ENCODE measurements at places on chromosomes 7 and 10.

GRCh38 chr10:7515439-7515838, 104.6 kb upstream of the SFMBT2 start:
- no peak for DNase-seq

GRCh38 chr7:22302951-22303423, 54.0 kb downstream of the RAPGEF5 start:
- no peak for DNase-seq

DNA sequence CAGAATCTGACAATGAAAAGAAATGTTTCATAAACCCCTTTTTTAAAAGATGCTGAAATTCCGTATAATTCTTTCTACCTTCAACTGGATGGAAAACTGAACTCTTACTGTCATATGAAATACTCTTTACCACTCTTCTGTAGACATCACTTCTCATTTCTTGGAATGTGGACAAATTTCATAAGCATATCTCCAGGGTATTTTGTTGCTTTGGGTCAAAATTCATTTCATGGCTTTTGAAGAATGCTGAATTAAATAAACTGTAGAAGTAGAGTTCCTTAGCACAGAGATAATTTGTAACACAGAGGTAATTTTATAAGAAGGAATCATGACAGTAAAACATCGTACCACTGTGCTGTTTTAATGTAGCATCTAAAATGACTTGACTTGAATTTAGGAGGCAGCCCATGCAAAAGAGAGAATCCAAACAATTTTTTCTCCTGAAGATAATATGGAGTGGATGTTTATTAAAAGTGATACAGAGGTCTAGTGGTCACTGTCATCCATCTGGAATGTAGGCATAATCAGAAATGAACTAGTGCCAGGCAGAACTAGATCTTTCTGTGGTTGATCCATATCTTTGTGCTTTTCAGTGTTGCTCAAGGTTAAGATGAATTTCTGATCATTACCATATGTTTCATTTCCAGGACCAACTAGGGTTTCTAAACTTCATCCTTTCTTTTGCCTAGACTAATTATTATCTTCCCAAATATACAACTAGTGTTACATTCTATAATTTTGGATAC, 492.0 kb downstream of the KIF20B start:
- DNase-seq = no peak

GRCh38 chr10:85921789-85922188, 444.8 kb downstream of the GRID1 start:
- no peak for DNase-seq

- DNase-seq = no peak
Measured at GRCh38 chr10:113554214-113554613, 1.4 kb downstream of the HABP2 start.

GRCh38 chr10:124379609-124380193, 39.0 kb downstream of the OAT start:
- no peak for DNase-seq

- no peak for DNase-seq
Measured at GRCh38 chr7:41928781-41929180, 225.9 kb upstream of the INHBA start.

Measured in GM10248 (cell line).